Hematopoietic multipotent progenitor cell treated with erythropoietin and hydrocortisone succinate and interleukin-3 and kit ligand, for 4 days (in vitro differentiated cells): ENCODE measurements at places on chromosomes 2 and 18.

- no peak for DNase-seq
Observed at GRCh38 chr18:58601468-58602266, 27.2 kb downstream of the ALPK2 start.

- peak; percentile 87 for DNase-seq
Observed at GRCh38 chr18:3525870-3526420, 76.0 kb downstream of the TGIF1 start.

DNA sequence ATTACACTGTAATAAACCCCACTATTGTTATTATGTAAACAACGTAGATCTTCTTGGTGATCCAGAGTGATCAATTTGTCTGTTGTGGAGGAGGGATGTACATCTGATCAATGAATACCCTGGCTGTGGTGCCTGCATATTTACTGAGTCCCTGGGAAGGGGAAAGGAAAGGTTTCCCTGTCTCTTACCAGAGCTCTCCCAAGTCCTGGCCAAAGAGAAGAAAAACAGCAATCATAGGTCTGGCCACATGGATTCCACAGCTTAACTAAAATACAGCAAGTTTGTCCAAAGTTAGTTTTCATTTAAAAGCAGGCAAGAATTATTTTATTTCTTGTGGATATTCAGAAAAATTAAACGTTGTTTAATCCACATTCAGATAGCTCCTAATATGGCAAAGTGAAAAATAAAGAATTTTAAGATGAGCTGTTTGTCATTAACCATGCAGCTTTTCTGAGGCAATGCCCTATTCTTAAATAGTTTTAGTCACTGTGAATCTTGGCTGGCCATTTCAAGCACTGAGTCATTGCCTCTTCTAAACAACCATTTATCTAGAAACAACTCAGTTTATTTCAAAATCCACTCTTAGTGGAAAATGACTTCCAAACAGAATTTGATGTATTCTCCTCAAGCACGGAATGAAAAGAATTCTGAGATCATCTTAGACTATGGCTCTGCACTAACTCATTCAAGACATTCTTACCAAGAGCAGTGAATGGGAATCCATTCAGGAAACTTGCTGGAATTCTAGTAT, 1004.4 kb upstream of the CDH2 start:
- DNase-seq, result no peak

- no peak for DNase-seq
Observed at GRCh38 chr18:67790527-67790926, 274.0 kb upstream of the DSEL start.

- DNase-seq, result no peak
Observed at GRCh38 chr18:53509886-53510285, 714.6 kb downstream of the MBD2 start.

- DNase-seq, result peak; percentile 51
Observed at GRCh38 chr2:159710601-159711180, 1.6 kb upstream of the MARCHF7 start.

DNA sequence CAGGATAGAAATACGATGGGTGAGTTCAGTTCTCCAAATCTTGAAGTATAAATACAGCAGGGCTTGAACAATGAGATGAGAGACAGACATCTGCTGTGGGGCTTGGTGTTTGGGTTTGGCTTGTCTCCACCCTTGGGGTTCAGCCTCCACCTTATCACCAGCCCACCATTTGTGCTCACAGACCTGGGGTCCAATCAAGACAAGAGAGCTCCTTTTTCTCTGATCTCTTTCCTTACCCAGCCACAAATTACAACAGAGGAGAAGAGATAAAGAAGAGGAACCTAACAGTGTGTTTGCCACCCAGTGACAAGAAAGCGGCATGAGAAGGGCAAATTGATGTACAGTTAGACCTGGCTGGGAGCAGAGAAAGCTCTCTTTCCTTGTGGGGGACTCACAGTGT, 204.5 kb upstream of the CXCR4 start:
- peak; percentile 97 for DNase-seq

DNA sequence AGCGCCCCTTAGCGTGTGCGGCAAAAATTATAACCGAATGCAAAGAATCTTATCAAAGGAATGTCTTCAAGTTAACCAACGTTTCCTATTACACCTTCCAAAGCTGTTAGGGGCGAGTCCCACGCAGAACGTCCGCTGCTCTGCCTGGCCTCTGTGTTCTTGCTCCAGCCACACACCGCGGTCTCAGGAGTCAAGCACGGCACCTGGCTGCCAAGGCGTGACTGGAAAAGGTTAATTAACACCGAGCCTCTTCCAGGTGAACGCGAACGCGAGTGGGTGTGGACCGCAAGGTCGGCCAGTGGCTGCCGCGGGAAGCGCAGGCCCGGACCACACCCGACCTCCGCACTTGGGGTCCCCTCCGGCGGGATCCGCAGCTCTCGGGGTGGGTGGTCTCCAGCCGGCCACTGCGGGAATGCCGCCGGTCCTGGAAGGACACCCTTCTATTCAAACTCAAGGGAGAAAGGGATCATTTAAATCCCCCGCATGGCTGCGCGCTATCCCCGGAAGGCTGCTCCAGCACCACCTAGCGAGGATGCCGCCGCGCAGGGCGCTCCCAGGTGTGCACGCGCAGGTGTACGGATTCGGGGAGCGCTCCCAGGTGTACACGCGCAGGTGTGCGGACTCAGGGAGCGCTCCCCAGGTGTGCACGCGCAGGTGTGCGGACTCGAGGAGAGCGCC, 830 bp downstream of the CYB5A start:
- no peak for DNase-seq

- no peak for DNase-seq
Observed at GRCh38 chr2:57141269-57141668, 905.3 kb upstream of the VRK2 start.

GRCh38 chr18:48820483-48821250, 130.1 kb downstream of the SMAD7 start:
- no peak for DNase-seq

- DNase-seq, result peak; percentile 24
Observed at GRCh38 chr2:201452058-201452921, 750 bp downstream of the STRADB start.

DNA sequence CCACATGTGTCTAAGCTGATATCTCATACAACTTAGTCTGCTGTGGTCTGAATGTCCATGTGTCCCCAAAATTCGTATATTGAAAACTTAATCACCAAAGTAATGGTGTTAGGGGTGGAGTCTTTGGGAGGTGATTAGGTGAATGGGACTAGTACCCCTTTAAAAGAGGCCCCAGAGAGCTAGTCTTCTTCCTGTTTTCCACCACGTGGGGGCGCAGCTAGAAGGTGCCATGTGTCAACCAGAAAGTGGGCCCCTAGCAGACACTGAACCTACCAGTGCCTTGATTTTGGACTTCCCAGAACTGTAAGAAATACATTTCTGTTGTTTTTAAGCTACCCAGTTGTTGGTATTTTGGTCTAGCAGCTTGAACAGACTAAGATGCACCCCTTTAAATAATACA, 86.6 kb downstream of the ASB1 start:
- peak; percentile 68 for DNase-seq

GRCh38 chr2:8659735-8660492, 21.9 kb upstream of the ID2 start:
- no peak for DNase-seq

- no peak for DNase-seq
Observed at GRCh38 chr2:65361623-65362022, 70.8 kb downstream of the SPRED2 start.

GRCh38 chr18:13260197-13260934, 41.8 kb downstream of the LDLRAD4 start:
- DNase-seq, result peak; percentile 27

DNA sequence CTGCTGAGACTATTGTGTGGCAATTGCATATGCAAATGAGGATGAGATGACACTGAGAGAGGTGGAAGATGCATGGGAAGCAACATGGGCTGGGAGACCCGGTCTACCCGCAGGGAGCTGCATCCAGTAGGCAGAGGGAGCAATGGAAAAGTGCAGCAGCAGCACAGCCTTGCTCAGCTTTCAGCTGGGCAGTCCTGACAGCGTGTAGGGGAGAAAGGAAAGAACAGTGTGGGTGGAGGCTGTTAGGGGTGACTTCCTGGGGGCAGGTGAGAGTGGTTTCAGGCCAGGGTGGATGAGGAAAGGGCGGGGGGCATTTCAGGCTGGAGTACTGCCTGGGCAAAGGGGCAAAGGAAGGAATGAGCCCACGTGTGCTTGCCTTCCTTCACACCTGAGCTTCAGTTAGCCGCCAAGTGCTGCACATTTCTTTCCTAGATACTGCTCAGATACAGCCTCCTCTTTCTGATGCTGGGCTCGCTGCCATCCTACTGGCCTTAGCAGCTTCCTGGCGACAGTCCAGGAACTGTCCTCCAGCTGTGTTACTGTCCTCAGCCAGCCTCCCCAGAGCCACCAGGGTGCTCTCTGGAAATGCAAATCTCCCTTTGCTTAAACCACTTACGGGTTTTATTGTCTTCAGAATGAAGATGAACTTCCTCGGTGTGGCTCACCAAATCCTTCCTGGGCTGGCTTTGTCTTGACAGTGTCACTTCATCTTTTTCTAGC, 276.3 kb downstream of the TSN start:
- peak; percentile 51 for DNase-seq

GRCh38 chr18:7735196-7735595, 168.1 kb downstream of the PTPRM start:
- DNase-seq, result no peak

DNA sequence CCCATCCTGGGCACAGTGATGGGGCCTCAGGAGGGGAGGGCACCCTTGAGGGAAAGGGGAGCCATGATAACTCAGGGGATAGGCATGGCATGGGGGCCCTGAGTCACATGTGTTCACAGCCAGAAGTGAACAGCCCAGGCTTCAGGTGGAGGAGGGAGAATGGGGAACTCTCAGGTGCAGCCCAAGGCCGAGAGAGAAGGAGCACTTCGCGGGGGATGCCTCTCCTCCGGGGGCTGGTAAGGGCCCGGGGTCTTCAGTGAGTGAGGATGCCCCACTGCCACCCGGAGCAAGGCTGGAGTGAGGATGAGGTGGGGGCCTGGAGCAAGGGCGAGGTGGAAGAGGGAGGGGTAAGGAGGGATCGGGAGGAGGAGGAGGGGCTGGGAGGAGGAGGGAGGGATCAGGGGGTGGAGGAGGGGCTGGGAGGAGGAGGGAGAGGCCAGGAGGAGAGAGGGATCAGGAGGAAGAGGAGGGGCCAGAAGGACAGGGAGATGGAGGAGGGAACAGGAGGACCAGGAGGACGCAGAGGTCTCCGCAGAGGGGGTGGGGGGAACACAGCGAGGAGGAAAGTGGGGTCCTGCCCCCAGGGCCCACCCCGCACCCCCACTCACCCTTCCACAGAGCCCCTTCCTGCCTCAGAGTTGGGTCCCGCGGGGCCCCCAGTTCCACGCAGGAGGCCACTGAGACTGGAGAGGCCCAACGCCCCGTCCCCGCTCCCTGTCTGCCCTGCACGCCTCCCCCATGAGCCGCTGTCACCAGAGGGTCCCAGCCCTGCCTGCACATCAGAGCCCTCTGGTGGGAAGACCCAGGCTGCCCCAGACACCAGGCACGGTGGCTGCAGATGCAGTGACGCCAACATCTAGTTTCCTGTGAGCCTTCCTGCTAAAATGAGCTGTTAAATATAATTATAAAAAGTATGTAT, 42.8 kb downstream of the RAMP1 start:
- peak; percentile 65 for DNase-seq

- DNase-seq, result no peak
Observed at GRCh38 chr2:96248624-96249023, 17.2 kb downstream of the TMEM127 start.

DNA sequence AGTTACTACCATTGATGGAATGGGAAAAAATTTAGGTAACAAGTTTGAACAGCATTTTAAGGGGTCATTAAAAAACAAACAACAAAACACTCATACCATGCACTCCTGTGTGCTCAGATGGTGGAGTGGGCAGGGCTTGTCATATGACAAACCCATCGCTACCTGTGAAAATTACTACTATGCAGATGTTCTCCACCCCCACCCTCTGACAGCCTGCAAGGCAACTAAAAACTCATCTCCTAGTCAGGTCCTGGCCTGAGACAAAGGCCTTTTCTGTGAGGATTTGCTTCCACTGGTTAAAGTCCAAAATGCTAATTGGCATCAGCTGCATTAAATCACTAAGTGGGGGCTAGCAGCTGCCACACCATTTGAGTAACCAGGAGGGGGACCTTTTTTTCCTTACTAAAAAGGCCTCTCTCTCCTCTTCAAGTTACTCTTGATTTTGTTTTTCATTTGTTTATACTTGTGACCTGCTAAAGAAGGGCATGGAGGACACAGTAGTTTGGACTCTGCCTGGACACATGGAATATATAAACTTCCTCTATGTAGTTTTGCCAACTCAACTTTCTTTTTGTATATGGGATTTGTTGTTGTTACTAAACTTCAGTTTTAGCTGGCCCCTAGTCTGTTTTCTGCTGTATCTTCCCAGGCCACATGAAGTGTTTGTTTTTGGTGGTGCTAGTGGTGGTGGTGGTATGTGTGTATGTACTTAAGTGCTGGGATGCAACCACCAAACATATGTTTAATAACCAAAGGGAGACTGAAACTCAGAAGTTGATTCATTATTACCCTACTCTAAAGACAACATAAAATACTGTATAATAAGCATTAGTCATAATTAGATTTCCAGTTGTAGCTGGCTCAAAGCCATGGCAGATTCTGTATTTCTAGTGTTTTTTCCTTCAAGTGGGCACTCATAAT, 121.3 kb downstream of the MAP4K4 start:
- DNase-seq, result no peak

GRCh38 chr2:237895544-237896506, 36.4 kb downstream of the RAMP1 start:
- DNase-seq, result no peak

- DNase-seq, result no peak
Observed at GRCh38 chr2:5723791-5724735, 31.9 kb downstream of the SOX11 start.

DNA sequence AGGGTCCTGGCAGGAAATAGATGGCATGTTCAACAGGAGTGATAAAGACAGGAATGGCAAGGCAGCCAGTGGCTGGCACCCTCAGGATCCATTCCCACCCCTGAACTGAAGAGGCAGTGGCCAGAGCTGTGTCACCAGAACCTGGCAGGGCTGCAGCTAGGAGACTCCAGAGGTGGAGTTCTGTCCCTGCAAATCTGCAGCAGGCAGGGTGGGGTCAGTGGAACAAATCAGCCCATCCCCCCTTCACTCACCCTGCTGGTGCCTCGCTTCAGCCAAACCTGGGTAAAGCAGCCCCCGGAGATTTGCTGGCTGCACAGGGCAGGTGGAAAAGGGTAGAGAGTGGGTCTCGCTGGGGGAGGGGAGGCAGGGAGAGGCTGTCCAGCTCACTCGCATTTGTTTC, 12.7 kb downstream of the INPP5D start:
- DNase-seq, result peak; percentile 63

DNA sequence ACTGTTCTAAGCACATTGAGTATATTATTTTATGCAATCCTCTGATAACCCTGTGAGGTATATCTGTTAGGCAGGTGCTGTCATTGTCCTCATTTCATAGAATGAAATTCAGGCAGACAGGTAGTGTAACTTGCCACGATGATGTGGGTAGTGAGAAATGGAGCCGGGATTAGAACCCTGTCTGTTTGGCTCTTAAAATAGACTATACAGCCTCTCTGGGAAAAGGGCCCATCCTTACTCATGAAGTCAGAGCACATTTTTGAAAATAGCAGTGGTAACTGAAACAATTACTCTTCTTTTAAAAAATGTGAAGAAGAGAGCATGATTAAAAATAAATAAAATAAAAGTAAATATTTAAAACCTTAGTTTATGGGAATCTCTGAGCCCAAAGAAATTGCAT, 23.0 kb downstream of the FAM171B start:
- no peak for DNase-seq

GRCh38 chr2:85770369-85770768, 16.6 kb downstream of the ATOH8 start:
- no peak for DNase-seq

GRCh38 chr2:199441759-199442158, 16.0 kb downstream of the SATB2 start:
- DNase-seq, result no peak

GRCh38 chr2:233997707-233998106, 52.8 kb upstream of the SPP2 start:
- DNase-seq, result no peak

GRCh38 chr2:53233759-53234547, 533.7 kb upstream of the CHAC2 start:
- no peak for DNase-seq
